ENCODE measurements at places on chromosomes 5 and 9. TPM values are rescaled to one million over a fixed set of nuclear protein-coding genes. Genes with fewer than 3 reads are reported as not detected.

The CDX1 gene
- not detected for total RNA-seq

The PCDHB16 gene
- 0.20 TPM for total RNA-seq

The C9orf50 gene
- not detected for total RNA-seq

The CDO1 gene
- total RNA-seq, result 7.3 TPM

The AK8 gene
- total RNA-seq, result 0.73 TPM

The ANKRD34B gene
- total RNA-seq, result not detected

The TXNDC8 gene
- total RNA-seq, result not detected

The C9 gene
- not detected for total RNA-seq

The ZNF454 gene
- total RNA-seq, result 0.78 TPM

The INSL6 gene
- not detected for total RNA-seq
